H7 (cell line): ENCODE measurements at places on chromosomes 6 and 20. TPM values are rescaled to one million over a fixed set of nuclear protein-coding genes. Genes with fewer than 3 reads are reported as not detected.

The CDYL gene
- 49.3 and 65.6 TPM in 2 replicates for total RNA-seq

The PROKR2 gene
- 0.74 and 1.2 TPM in 2 replicates for total RNA-seq

The MEP1A gene
- total RNA-seq, result not detected in 2 replicates

The ZKSCAN3 gene
- 6.5 and 8.1 TPM in 2 replicates for total RNA-seq

The RIPPLY2 gene
- total RNA-seq, result 0.33 and 0.90 TPM in 2 replicates

The PEX6 gene
- total RNA-seq, result 47.5 and 52.5 TPM in 2 replicates

The PPP1R18 gene
- total RNA-seq, result 48.2 and 55.7 TPM in 2 replicates

The UBR2 gene
- total RNA-seq, result 13.1 and 18.7 TPM in 2 replicates

The TBC1D32 gene
- 5.4 and 6.0 TPM in 2 replicates for total RNA-seq

The NOX3 gene
- not detected in 2 replicates for total RNA-seq

The NRN1 gene
- 0.63 TPM in 1 of 2 replicates, not detected in the other for total RNA-seq

The BPIFB1 gene
- not detected in 2 replicates for total RNA-seq

The BICRAL gene
- 6.0 and 8.8 TPM in 2 replicates for total RNA-seq

The GINM1 gene
- total RNA-seq, result 20.6 and 21.8 TPM in 2 replicates

The MEI4 gene
- total RNA-seq, result 0.30 and 0.38 TPM in 2 replicates

The BMP6 gene
- 0.37 and 0.73 TPM in 2 replicates for total RNA-seq

The EEF1A1 gene
- 12,173 and 12,318 TPM in 2 replicates for total RNA-seq

The EDN1 gene
- total RNA-seq, result 0.76 and 1.6 TPM in 2 replicates

The HLA-DPB1 gene
- total RNA-seq, result 27.6 and 29.3 TPM in 2 replicates

The F13A1 gene
- 1.3 TPM in 1 of 2 replicates, not detected in the other for total RNA-seq

The SLC32A1 gene
- 0.07 TPM in 1 of 2 replicates, not detected in the other for total RNA-seq

The APOM gene
- 3.3 and 4.2 TPM in 2 replicates for total RNA-seq

The FERMT1 gene
- 11.0 and 14.3 TPM in 2 replicates for total RNA-seq

The RIMS4 gene
- 2.7 and 3.1 TPM in 2 replicates for total RNA-seq

The TMC2 gene
- not detected in 2 replicates for total RNA-seq

The BTBD3 gene
- 51.8 and 61.1 TPM in 2 replicates for total RNA-seq

The CGA gene
- total RNA-seq, result not detected in 2 replicates

The CD24 gene
- 1,059 and 1,266 TPM in 2 replicates for total RNA-seq

The SRMS gene
- total RNA-seq, result 0.21 and 0.33 TPM in 2 replicates

The PAK5 gene
- 0.03 and 0.22 TPM in 2 replicates for total RNA-seq

The SRSF12 gene
- total RNA-seq, result 2.1 and 3.7 TPM in 2 replicates
